CD4-positive, alpha-beta memory T cell (primary cell): ENCODE measurements at places on chromosomes 16 and 17.

DNA sequence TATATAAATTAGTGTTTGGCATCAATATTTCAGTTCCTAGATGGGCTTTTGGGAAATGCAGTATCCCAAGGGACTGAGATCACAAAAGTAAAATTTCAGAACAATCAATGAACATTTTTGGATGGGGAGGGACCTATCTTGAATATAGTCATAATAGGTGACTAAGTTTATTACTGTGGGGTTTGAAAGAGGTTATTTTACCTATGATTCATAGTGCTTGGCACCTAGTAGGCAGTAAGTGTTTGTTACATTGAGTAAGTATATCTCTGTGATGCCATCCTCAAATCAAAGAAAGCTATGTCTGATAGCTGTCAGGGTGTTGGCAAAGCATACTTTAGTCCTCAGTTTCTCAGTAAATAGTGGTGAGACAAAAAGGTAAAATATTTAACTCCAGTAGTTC is 36.9 kb downstream of the ZNF207 start:
- H3K4me1 ChIP-seq: no peaks in the 10 kb centered on the region
- H3K27me3 ChIP-seq: no peaks in the 10 kb centered on the region
- no peak overlapping the region for H3K27ac ChIP-seq
- no peak for DNase-seq

GRCh38 chr16:29995324-29995910 is at the start of gene HIRIP3:
Gene HIRIP3, minus strand, starts transcription at chr16:29995617. Its CDS starts 12 bp downstream, at chr16:29995605.
- H3K4me3 ChIP-seq: peak within 1 kb of the TSS; percentile 72
- DNase-seq: peak; percentile 89
- H3K4me1 ChIP-seq: peaks cover 23% of the 10 kb centered on the region
- H3K27me3 ChIP-seq: no peaks in the 10 kb centered on the region
- peak within 1 kb of the TSS; percentile 98 for H3K27ac ChIP-seq

DNA sequence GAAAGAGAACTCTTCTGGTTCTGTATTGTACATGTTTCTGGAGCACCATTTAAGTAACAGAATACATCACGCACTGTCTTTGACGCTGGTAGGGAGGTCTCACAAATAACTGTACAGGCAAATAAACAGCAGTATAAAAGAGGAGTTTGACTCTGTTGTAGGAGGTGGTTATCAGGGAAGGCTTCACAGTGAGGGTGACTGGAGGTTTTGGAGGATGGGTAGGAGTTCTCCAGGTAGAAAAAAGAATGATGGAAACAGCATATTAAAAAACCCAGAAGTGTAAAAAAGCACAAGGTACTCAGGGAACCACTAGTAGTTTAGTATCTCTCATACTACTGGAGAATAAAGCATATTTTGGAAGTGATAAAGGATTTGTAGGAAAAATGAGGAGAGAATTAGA is 2.7 kb upstream of the SLC6A2 start:
- no peak overlapping the region for H3K4me3 ChIP-seq
- no peaks in the 10 kb centered on the region for H3K36me3 ChIP-seq
- DNase-seq: no peak
- no peak overlapping the region for H3K27ac ChIP-seq
- no peaks in the 10 kb centered on the region for H3K4me1 ChIP-seq

DNA sequence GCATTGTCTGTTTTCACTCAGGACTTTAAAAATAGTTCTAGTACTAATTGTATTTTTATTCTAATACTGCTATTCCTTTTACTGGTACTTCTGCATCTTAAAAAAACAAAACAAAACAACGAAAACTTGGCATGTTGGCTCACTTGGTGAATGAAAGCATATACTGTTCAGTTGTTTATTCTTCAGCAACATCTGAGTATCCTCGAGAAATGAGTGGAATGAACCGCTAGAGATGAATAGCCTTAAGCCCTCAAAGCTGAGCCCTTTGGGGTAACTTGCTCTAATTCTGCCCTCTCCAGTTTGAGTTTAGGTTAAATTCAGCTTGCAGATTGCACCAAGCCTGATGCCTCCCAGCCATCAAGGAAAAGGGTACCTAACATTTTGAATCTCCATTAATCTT is 126.5 kb downstream of the WWOX start:
- H3K36me3 ChIP-seq: no peaks in the 10 kb centered on the region
- H3K4me1 ChIP-seq: no peaks in the 10 kb centered on the region
- no peak for DNase-seq
- H3K27me3 ChIP-seq: no peaks in the 10 kb centered on the region
- H3K4me3 ChIP-seq: no peak overlapping the region

DNA sequence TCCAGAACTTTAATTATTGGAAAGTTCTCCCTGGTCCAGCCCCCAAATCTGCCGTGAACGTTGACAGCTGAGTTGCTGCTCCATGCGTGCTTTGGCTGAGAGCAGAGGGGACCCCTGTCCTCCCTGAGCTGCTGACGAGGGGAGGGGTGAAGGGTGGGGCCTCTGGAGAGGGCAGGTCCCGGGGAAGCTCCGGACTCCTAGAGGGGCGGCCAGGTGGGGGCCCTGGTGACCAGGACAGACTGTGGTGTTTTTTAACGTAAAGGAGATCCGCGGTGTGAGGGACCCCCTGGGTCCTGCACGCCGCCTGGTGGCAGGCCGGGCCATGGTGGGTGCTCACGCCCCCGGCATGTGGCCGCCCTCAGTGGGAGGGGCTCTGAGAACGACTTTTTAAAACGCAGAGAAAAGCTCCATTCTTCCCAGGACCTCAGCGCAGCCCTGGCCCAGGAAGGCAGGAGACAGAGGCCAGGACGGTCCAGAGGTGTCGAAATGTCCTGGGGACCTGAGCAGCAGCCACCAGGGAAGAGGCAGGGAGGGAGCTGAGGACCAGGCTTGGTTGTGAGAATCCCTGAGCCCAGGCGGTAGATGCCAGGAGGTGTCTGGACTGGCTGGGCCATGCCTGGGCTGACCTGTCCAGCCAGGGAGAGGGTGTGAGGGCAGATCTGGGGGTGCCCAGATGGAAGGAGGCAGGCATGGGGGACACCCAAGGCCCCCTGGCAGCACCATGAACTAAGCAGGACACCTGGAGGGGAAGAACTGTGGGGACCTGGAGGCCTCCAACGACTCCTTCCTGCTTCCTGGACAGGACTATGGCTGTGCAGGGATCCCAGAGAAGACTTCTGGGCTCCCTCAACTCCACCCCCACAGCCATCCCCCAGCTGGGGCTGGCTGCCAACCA is at the start of gene MC1R:
MC1R (plus strand) TSS at position 410 of the 895 bp plus-strand sequence; CDS start at position 807, 397 bp downstream.
- peak within 1 kb of the TSS; percentile 23 for H3K4me3 ChIP-seq
- peaks cover 57% of the 10 kb centered on the region for H3K4me1 ChIP-seq
- DNase-seq: no peak
- no peak within 1 kb of the TSS for H3K27ac ChIP-seq

GRCh38 chr16:81599034-81599744 is 154.6 kb downstream of the CMIP start:
- no peak overlapping the region for H3K27ac ChIP-seq
- no peaks in the 10 kb centered on the region for H3K4me1 ChIP-seq
- H3K27me3 ChIP-seq: no peaks in the 10 kb centered on the region

DNA sequence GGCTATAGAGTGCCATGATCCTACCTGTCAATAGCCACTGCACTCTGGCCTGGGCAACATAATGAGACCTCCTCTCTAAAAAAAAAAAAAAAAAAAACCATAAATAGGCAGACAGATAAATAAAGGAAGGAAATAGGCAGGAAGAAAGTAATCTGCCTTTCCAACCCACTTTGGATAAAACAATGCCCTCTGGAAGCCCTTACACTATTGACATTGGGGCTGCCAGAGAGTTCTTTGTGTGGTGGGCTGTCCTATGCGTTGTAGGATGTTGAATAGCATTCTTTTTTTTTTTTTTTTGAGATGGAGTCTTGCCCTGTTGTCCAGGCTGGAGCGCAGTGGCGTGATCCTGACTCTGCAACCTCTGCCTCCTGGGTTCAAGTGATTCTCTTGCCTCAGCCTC is 7.2 kb upstream of the RFWD3 start:
- H3K36me3 ChIP-seq: peaks cover 37% of the 10 kb centered on the region
- DNase-seq: no peak
- H3K4me3 ChIP-seq: no peak overlapping the region
- H3K27me3 ChIP-seq: no peaks in the 10 kb centered on the region
- no peaks in the 10 kb centered on the region for H3K4me1 ChIP-seq

DNA sequence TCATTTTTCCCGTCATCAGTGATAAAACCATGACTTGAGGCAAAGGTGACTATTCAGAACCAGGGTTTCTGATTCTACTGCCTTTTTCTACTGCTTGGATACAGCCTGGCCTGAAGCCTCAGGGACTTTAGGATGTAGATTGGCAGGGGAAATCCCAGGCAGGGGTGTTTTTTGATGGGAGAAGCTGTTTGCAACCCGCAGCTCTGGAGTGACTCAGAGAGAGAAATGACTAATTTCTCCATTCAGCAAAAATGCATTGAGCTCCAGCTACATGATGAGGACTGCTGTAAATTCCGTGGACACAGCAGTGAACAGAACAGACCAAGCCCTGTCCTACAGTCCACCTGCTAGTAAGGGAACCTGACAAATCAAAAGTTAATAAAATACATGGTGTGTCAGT is 560.6 kb downstream of the CDH13 start:
- H3K27me3 ChIP-seq: no peaks in the 10 kb centered on the region
- no peak for DNase-seq
- H3K4me1 ChIP-seq: no peaks in the 10 kb centered on the region
- H3K27ac ChIP-seq: no peak overlapping the region

DNA sequence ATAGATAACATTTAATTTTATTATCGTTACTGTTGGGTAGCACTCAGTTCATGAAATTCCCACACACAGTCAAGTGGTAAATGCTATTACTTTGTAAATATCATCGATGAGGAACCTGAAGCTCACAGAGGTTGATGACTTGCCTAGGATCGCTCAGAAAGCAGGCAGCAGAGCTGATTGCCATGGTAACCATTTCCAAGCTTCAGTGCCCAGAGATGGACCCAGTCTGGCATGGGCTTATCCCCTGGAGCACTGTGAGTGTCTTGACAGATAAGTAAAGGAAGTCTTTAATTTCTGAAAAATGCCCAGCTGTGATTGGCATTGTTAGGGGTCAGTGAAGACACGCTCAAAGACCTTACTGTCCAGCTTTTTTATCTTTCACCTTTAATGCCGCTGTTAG is 95.0 kb downstream of the PRKCB start:
- peaks cover 4% of the 10 kb centered on the region for H3K36me3 ChIP-seq
- no peak overlapping the region for H3K4me3 ChIP-seq
- no peak overlapping the region for H3K27ac ChIP-seq
- no peaks in the 10 kb centered on the region for H3K27me3 ChIP-seq
- peaks cover 19% of the 10 kb centered on the region for H3K4me1 ChIP-seq
- DNase-seq: no peak

DNA sequence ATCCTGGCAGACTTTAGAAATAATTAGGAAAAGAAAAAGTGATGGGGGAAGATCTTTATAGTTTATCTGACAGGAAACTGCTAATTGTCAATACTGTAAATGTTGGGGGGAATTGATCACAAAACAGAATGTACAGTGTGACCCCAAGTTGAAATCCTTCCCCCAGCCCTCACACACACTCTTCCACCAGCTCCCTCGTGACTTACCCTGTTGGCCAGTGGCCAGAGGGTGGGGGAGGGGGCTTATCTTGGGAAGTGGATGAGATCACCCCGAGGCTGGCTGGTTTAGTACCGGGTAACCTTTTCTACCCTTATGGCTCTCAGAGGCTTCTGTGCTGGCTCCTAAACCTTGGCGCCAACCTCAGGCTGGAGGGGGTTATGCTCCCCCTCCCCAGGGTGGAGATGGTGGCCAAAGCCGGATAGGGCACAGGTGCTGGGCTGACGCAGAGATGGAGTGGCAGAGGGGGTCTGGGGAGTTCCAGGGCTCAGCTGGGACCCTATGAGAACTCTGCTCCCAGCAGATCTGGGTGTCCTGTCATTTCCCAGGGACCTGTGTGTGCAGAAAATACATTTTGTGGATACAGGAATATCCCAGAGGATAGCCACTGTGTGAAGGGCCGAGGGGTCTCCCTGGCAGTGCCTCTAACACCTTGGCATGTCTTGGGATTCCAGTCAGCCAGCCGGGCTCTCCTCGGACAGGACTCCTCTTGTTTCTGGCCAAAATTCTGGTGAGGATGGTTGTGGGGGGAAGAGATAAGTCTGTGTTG is 18.6 kb downstream of the CDH16 start:
- H3K36me3 ChIP-seq: no peaks in the 10 kb centered on the region
- H3K27me3 ChIP-seq: no peaks in the 10 kb centered on the region
- DNase-seq: no peak
- no peak overlapping the region for H3K4me3 ChIP-seq
- no peaks in the 10 kb centered on the region for H3K4me1 ChIP-seq

GRCh38 chr16:74667255-74667700 is 601 bp upstream of the RFWD3 start:
- H3K27me3 ChIP-seq: no peaks in the 10 kb centered on the region
- H3K27ac ChIP-seq: no peak overlapping the region
- H3K4me3 ChIP-seq: peak overlapping the region; percentile 46
- H3K4me1 ChIP-seq: peaks cover 26% of the 10 kb centered on the region
- no peak for DNase-seq
- H3K36me3 ChIP-seq: peaks cover 27% of the 10 kb centered on the region

- H3K27me3 ChIP-seq: no peaks in the 10 kb centered on the region
- no peak overlapping the region for H3K27ac ChIP-seq
- no peaks in the 10 kb centered on the region for H3K36me3 ChIP-seq
- H3K4me1 ChIP-seq: peaks cover 24% of the 10 kb centered on the region
Observed at GRCh38 chr17:50939542-50939794, 73.3 kb upstream of the TOB1 start.

DNA sequence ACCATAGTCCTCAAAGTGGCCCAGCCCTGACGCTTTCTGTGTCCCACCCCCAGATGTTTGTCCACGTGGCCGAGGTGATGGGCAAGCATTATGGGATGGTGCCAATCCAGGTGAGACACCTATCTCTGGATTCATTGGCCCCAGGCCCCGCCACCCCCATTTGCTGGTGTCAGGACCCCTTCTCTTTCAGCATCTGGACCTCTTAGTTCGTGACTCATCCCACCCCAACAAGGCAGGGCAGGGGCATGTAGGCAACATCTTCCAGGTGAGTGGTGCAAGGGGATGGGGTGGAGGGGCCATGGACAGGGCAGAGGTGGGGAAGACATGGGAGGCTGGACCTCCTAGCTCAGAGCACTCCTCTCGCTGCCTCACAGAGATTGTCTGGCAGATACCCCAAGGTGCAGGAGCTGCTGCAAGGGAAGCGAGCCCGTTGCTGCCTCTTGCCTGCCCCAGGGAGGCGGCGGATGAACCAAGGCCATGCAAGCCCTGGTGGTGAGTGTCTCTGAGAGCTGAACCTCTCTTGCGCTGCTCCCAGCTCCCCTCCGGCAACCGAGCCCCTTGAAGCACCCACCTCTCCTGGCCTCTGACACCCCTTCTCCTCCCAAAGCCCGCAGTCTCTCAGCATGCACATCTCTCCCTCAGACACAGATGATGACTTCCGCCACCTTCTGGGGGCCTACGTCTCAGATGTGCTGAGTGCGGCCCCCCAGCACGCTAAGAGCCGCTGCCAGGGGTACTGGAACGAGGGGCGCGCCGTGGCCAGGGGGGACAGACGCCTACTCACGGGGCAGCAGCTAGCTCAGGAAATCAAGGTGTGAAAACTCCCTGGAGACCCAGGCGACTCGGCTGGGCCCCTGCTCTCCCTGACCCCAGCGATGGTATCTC is 3.6 kb downstream of the RNF112 start:
- H3K27ac ChIP-seq: no peak overlapping the region
- H3K4me3 ChIP-seq: no peak overlapping the region
- H3K4me1 ChIP-seq: peaks cover 4% of the 10 kb centered on the region
- H3K36me3 ChIP-seq: no peaks in the 10 kb centered on the region

- DNase-seq: no peak
- H3K27ac ChIP-seq: no peak overlapping the region
- H3K27me3 ChIP-seq: peaks cover 5% of the 10 kb centered on the region
- peaks cover 18% of the 10 kb centered on the region for H3K4me1 ChIP-seq
- no peak overlapping the region for H3K4me3 ChIP-seq
Observed at GRCh38 chr17:57944908-57945307, 10.3 kb downstream of the CUEDC1 start.

- no peaks in the 10 kb centered on the region for H3K4me1 ChIP-seq
- H3K36me3 ChIP-seq: no peaks in the 10 kb centered on the region
- no peak overlapping the region for H3K4me3 ChIP-seq
- no peak overlapping the region for H3K27ac ChIP-seq
- H3K27me3 ChIP-seq: no peaks in the 10 kb centered on the region
Observed at GRCh38 chr17:21058098-21058893, 15.5 kb upstream of the USP22 start.
